ENCODE measurements at places on chromosomes 6 and 20. TPM values are rescaled to one million over a fixed set of nuclear protein-coding genes. Genes with fewer than 3 reads are reported as not detected.

- no peak for DNase-seq
Observed at GRCh38 chr6:166253281-166253681, 54.9 kb downstream of the PRR18 start.

DNA sequence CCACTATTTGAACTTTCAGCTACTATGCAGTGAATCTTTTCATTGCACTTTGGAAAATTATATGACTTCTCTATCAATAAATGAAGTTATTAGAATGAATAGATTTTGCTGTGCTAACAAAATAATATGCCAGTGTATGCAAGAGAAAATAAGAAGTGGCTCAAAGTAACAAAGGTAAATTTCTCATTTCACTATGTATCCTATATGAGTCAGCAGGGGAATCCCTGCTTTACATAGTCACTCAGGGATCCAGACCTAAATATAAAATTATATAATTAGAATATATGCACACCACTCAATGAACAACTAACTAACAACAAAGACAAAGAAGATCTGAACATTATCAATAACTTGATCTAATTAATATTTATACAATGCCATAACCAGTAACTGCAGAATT is 390.8 kb upstream of the IRAK1BP1 start:
- no peak for DNase-seq

- DNase-seq = no peak
Observed at GRCh38 chr6:41922154-41922553, 855 bp downstream of the BYSL start.

- no peak for DNase-seq
Observed at GRCh38 chr6:153595903-153596302, 443.1 kb upstream of the OPRM1 start.

GRCh38 chr6:52403627-52404026 is 16.5 kb upstream of the EFHC1 start:
- DNase-seq = no peak

- no peak for DNase-seq
Observed at GRCh38 chr6:93568169-93568568, 148.8 kb upstream of the EPHA7 start.

GRCh38 chr20:43415661-43416430 is 41.9 kb upstream of the SRSF6 start:
- no peak for DNase-seq

GRCh38 chr6:159805440-159806020 is 5.5 kb downstream of the PNLDC1 start:
- DNase-seq = no peak

DNA sequence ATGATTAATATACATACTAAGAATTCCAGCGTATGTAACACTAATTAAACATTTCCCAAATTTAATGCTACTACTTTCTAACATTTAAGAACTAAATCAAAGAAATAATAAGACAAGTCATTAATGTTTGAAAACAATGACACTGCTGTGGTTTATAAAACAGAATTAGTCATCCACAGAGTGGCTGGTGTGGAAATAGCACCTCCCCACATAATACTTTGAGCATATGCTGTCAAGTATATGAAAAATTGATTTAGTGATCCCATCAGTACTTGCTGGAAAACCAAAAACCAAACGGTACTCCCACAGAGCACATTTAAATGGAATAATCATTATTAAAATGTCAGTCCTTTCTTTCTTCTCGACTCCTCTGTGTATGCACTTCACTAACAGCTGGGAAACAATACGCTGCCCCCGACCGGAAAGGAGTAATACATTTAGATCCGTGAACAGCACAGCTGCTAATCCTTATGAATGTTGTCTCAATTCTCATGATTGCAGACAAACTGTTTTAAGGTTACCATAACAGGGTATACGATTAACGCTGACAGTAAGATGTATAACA is 78.4 kb downstream of the PREP start:
- DNase-seq = no peak

DNA sequence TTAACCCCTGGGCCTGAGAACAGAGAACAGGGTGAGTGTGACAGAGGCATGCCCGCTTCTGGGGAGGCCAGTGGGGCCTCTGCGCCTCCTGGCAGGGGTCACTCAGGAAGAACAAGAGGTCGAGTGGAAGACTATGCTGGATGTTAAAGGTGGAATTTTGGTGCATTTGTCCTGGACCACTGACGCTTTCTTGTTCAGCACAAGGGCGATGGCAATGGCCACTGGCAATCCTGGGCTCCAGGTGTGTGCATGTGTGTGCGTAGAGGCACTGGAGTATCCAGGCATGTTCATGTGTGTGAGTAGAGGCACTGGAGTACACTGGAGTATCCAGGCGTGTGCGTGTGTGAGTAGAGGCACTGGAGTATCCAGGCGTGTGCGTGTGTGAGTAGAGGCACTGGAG is 23.5 kb upstream of the NPBWR2 start:
- DNase-seq = peak; percentile 29

- DNase-seq = no peak
Observed at GRCh38 chr20:12207875-12208274, 290.2 kb downstream of the BTBD3 start.

- no peak for DNase-seq
Observed at GRCh38 chr6:116866281-116866871, 10.7 kb upstream of the RFX6 start.

GRCh38 chr20:34110745-34111641 is 1.1 kb downstream of the EIF2S2 start:
- no peak for DNase-seq

GRCh38 chr6:169028343-169028742 is 225.3 kb downstream of the THBS2 start:
- no peak for DNase-seq

DNA sequence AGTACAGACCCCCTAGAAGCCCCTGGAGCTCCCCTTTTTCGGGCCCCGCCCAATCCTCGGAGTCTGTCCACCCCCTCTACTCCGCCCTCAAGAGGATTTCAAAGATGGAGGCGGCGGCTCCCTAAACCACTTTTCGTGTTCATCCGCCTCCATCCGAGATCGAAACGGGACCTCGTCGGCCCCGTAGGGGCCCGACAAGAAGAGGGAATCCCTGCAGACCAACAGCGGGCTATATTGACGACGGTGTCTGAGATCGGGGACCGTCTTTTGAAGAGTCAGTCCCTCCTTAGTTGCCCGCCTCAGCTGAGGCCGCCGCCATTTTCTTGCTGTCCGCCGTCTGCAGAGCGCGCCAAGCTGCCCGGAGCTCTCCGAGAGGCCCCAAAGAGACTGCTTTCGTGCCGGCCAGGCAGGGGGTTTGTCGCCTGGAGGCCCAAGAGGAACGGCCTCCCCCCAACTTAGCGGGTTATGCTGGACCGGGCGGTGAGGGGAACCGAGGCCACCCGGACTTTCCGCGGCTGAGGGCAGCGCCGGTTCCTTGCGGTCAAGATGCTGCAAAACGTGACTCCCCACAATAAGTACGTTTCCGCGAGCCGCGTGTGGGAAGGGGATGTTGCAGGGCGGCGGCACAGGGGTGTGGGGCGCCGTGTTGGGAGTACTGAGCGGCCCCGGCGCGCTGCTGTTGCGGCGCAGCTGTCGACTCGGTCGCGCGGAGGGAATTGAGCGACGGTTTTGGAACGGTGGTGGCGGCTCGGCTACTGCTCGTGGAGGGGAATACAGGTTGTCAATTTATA is 4.2 kb downstream of the BRD2 start:
- DNase-seq = peak; percentile 87

DNA sequence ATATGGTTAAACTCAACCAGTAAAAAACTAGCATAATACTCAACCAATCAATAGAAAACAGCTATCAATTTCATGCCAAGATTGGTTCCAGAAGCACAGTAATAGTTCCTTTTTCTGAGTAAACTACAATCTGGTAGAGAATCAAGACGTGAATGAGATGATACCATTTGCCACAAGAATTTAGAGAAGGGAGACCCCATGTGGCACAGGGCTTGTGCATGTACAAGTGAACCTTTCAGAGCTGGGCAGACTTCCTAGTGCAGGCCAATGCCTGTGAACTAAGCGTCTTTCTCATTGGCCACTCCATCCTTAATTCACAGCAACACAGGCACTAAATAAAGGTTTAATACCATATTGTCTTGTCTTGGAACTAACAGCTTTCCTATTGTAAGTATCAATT is 213.5 kb downstream of the RFPL4B start:
- DNase-seq = no peak

- DNase-seq = no peak
Observed at GRCh38 chr6:42450477-42451332, 1.0 kb downstream of the TRERF1 start.

DNA sequence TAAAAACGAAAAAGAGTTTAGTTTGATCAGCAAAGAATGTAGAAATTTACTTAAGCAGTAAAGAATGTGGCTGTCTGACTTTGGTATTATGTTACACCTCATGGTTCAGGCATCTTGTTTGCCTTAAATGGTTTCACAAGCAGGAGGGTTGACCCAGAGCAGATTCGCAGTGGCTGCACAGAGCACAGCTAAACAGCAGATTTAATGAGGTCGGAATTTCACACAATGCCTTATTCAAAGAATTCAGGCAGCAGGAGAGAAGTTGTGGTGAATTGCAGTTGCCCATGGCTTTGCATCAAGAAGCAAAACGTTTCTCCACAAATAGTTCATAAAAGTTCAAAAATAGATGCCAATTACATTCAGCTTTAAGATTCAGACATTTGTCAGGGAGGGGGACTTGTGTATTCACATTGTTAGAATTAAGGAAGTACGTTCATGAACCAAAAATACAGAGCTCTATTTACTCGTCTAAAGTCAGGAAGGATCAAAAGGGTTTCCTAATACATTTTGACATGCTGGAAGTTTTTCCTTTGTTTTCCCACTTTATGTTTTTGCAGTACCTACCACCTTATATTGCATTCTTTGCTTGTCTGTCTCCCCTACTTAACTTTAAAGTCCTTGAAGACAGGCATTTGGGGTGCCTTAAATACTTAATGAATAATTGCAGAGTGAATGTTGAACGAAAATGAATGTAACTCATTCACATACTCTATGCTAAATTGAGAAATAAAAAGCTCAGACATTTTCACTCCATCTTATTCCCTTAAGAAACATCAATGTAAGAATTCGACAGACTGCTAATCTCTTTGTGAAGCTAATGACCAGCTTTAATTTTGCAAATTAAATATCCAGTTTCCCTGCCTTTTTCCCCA is 1163.6 kb upstream of the CITED2 start:
- DNase-seq = no peak

GRCh38 chr6:50093116-50093937 is 43.6 kb upstream of the DEFB112 start:
- no peak for DNase-seq

- no peak for DNase-seq
Observed at GRCh38 chr6:135811644-135812526, 39.6 kb upstream of the PDE7B start.

The POU5F1 gene
- total RNA-seq = 1.0 TPM

The FOXP4 gene
- 20.3 TPM for total RNA-seq

The TGM3 gene
- total RNA-seq = not detected

The GGTLC1 gene
- total RNA-seq = not detected

The TCP11 gene
- total RNA-seq = not detected

The STMN3 gene
- 8.8 TPM for total RNA-seq

The RXRB gene
- 33.5 TPM for total RNA-seq

The MYBL2 gene
- 0.13 TPM for total RNA-seq

The PDCD2 gene
- total RNA-seq = 36.8 TPM

The CHD6 gene
- 35.9 TPM for total RNA-seq

The DDX43 gene
- not detected for total RNA-seq

The HSPA12B gene
- 9.2 TPM for total RNA-seq

The CD83 gene
- total RNA-seq = 1.7 TPM

The TMEM239 gene
- total RNA-seq = not detected

Data from cardiac septum (tissue), 1 donor.